ENCODE measurements at places on chromosomes 1 and 21. TPM values are rescaled to one million over a fixed set of nuclear protein-coding genes. Genes with fewer than 3 reads are reported as not detected.

Gene IVL
- total RNA-seq: not detected

Gene MARK1
- total RNA-seq: not detected

- H3K27ac ChIP-seq: no peak overlapping the region
- peaks cover 22% of the 10 kb centered on the region for H3K4me1 ChIP-seq
- H3K4me3 ChIP-seq: no peak overlapping the region
Measured at GRCh38 chr21:33909756-33910155, 5.8 kb downstream of the ATP5PO start.

GRCh38 chr21:15436031-15436430 is 293.8 kb upstream of the USP25 start:
- peaks cover 3% of the 10 kb centered on the region for H3K4me1 ChIP-seq
- H3K4me3 ChIP-seq: no peak overlapping the region
- H3K27me3 ChIP-seq: no peaks in the 10 kb centered on the region

GRCh38 chr1:78122389-78122788 is 76.6 kb downstream of the GIPC2 start:
- no peaks in the 10 kb centered on the region for H3K36me3 ChIP-seq
- H3K27ac ChIP-seq: no peak overlapping the region
- H3K4me3 ChIP-seq: no peak overlapping the region
- H3K27me3 ChIP-seq: no peaks in the 10 kb centered on the region
- no peak for DNase-seq

- H3K27me3 ChIP-seq: peaks cover 2% of the 10 kb centered on the region
- H3K36me3 ChIP-seq: no peaks in the 10 kb centered on the region
- no peak overlapping the region for H3K27ac ChIP-seq
Measured at GRCh38 chr1:229093609-229094336, 177.1 kb upstream of the RAB4A start.

DNA sequence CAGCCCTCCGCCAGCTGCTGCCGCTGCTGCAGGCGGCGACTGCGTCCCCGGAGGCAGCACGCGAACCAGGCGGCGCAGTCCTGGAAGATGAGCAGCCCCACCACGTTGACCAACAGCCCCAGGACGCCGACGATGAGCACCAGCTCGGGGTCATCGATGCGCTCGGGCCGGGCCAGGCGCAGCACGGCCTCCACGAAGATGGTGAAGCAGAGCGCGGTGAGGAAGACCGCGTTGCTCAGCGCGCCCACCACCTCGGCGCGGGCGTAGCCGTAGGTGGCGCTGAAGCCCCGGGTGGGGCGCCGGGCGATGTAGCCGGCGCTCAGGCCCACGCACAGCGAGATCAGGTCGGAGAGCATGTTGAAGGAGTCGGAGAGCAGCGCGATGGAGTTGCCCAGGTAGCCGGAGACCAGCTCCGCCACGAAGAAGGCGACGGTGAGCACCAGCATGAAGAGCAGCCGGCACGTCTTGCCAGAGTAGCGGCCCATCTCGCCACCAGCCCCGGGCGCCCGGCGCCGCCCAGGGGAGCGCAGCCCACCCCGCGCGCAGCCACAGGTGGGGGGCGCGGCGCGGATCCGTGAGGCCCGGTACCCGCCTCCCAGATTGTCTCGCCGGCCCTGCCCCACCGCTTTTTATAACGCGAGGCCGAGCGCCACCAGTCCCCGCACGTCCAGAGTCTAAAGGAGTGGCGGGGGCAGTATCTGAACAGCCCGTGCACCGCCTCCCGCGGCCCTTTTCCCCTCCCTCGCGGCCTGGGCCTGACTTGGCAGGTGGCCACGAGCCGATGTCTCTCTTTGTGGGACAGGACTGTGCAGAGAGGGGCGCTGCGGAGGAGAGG is at the start of gene SLC30A10:
Gene SLC30A10 (minus strand): TSS at position 602 of the 835 bp plus-strand sequence. CDS start 117 bp downstream, at position 485.
- H3K27ac ChIP-seq: no peak within 1 kb of the TSS
- no peaks in the 10 kb centered on the region for H3K36me3 ChIP-seq
- no peak for DNase-seq
- H3K4me1 ChIP-seq: peaks cover 13% of the 10 kb centered on the region

GRCh38 chr1:244403431-244403830 is 48.3 kb downstream of the ADSS2 start:
- peaks cover 73% of the 10 kb centered on the region for H3K36me3 ChIP-seq
- no peak overlapping the region for H3K27ac ChIP-seq
- H3K4me3 ChIP-seq: no peak overlapping the region
- no peaks in the 10 kb centered on the region for H3K27me3 ChIP-seq

Gene GUCA2A
- not detected for total RNA-seq

Gene FMO2
- total RNA-seq: not detected

DNA sequence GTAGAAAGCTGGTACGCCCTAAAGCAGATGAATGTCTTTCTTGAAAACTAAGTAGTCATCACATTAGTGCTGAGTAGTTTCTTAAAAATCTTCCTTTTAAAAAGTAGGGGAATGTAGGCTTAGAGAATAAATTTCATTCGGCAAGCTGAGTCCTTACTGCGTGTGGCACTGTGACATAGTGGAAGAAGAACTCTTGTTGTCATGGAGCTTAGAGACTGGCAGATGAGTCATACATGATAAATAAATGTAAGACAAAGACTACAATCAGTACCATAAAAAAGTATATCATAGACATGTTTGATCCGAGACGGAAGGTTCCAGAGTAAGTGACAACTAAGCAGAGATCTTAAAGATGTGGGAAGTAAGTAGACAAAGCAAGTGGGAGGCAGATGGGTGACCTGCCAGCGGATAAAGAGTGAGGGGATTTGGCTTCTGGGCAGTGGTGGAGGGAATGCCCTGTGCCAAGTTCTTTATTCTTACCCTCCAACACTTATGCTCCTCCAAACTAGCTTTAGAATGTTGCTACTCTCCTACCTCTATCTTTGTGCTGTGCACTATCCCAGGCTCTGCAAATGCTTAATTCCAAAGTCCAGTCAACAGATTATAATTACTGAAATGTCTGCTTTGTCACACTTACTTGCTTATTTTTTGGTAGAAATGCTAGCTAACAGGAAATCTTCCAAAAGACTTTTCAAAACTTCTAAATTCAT is 608.5 kb upstream of the USP24 start:
- H3K27me3 ChIP-seq: no peaks in the 10 kb centered on the region
- no peaks in the 10 kb centered on the region for H3K36me3 ChIP-seq
- no peak overlapping the region for H3K4me3 ChIP-seq
- no peak for DNase-seq
- no peaks in the 10 kb centered on the region for H3K4me1 ChIP-seq
- H3K27ac ChIP-seq: no peak overlapping the region

DNA sequence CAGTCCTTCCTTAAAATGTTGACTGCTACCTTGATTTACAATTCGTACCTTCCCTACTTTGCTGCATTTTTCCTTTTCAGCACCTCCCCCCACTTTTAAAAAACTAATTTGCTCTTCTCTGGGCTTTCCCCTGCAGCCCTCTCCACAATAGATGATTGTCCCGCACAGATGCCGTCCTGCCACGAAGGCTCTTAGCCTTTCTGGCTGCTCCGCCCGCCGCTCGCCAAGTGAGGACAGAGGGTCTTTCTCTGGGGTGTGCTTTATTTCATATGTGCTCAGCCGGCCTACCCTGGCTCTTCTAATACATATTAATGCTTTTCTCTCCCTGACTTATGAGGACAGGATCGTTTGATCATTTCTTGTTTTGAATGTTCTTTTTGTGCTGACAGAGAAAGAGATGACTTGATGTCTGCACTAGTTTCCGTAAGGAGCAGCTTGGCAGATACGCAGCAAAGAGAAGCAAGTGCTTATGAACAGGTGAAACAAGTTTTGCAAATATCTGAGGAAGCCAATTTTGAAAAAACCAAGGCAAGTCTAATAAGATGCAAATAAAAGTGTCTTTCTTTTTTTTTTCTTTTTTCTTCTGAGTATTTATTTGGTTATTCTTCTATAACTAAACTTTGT is 60.6 kb downstream of the SDCCAG8 start:
- no peak overlapping the region for H3K27ac ChIP-seq
- no peak for DNase-seq
- no peak overlapping the region for H3K4me3 ChIP-seq
- peaks cover 8% of the 10 kb centered on the region for H3K4me1 ChIP-seq

Measured in naive thymus-derived CD8-positive, alpha-beta T cell (primary cell).